ENCODE measurements at places on chromosomes 7 and 10.

GRCh38 chr7:141291541-141291940, 217.7 kb downstream of the TMEM178B start:
- DNase-seq: no peak

- DNase-seq: no peak
Observed at GRCh38 chr10:28320799-28321198, 17.9 kb upstream of the MPP7 start.

- no peak for DNase-seq
Observed at GRCh38 chr7:66847879-66848790, 72.9 kb upstream of the TMEM248 start.

GRCh38 chr7:73939528-73939927, 78.6 kb downstream of the TMEM270 start:
- no peak for DNase-seq

DNA sequence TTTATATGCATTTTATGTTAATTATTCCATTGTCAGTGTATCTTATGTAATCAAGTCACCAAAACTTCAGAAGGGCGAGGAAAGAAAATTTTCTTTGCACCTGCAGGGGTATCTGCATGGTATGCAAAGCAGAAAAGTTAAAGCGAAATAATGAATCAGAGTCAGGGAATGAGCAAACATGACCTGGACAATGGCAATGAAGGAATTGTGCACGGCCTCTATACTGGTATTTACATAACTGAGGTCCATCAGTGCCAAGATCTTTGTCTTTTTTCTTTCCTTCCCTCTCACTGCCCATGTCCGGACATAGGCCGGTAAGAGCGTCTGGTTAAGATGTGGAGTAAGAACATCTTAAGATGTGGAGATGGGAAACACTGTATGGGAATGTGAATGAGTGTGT, 14.4 kb upstream of the AKR1C3 start:
- DNase-seq: no peak

DNA sequence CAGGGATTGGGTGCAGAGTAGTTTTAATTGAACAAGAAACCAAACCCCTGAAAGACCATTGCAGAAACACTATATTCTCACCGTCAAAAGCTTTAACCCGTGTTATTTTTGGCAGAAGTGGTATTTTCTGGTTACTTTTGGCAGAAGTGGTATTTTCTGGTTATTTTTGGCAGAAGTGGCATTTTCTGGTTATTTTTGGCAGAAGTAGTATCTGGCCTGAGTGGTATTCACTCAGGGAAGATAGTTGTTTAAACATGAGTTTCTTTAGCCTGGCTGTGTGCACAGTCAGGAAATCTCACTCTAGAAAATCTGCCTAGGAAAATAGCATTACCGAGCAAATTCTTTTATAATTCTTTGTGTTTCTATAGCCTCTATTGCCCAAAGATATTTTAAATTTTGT, 322.7 kb downstream of the GFRA1 start:
- no peak for DNase-seq

GRCh38 chr10:17820943-17821342, 11.8 kb downstream of the MRC1 start:
- no peak for DNase-seq

DNA sequence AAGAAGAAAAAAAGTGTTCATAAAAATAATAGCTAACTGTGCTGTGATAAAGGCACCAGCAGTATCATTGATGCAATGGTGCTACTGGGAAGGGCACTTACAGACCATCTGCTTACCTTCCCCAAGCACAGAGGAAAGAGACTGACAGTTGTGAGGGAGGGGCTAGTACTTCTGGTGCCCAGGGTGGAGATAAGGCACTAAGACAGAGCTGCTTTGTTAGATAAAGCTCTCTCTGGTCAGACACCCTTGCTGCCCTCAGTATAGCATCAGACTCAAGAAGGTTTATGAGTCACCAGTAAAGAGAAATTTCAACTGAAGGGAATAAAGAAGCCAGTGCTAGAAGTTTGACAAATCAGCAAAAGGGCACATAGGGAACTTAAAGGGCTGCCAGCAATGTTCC, 325.6 kb downstream of the HPSE2 start:
- no peak for DNase-seq

GRCh38 chr7:97772045-97772901, 40.4 kb downstream of the TAC1 start:
- no peak for DNase-seq

DNA sequence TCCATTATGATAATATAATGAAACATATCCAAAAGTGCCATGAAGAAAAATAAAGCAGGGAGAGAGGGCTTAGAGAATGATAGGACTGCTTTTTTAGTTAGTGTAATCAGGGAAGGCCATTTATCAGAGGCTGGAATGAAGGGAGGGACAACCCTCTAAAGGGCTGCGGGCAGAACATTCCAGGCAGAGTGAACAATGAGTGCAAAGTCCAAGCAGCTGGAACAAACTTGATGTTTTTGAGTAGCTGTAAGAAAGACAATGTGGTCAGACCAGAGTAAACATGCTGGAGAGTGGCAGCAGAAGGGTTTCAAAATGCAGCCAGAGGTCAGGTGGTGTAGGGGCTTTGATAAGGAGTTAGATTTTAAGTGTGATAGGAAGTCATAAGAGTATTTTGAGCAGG, 65.6 kb upstream of the CCDC6 start:
- no peak for DNase-seq

DNA sequence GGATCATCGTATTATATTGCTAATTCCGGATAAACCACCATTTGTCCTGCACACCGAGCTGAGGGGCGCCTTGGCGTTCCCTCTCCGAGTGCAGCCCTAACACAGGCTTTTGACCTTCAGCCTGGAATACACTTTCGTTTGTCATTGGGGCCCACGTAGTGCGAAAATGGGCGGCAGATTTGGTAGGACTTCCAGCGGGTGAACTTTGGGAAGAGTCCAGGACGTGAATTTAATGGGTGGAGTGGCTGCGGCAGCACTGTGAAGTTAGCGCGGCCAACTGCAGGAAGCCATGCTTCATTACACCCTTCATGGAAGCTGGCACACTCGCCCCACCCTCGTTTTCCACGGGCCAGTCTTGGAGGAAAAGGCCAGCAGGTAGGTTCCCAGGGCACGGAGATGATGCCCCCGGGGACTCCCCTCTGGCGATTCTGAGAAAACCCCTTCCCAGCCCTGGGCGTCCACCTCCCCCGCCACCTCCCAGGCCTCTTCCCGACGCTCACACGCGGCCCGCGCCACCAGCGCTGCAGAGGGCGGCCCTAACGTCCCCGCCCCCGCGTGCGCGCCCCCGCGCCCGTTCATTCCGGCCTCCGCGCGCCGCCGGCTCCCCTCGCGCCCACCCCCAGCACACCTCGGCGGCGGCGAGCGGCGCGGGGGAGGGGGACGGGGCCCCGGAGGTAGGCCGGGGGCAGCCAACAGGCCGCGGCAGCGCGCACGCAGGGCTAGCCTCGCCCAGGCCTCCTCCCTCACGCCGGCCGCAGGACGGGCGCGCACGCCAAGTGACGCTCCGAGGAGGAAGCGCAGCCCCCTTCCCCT, at the start of gene MLLT10:
Gene MLLT10, plus strand, starts transcription at position 766 of the 813 bp plus-strand sequence. CDS start 413 bp downstream, outside the sequence.
- DNase-seq: peak; percentile 87

- no peak for DNase-seq
Observed at GRCh38 chr7:150372271-150373048, 3.8 kb downstream of the REPIN1 start.

All from forelimb muscle (tissue), 1 donor.